CD4-positive, alpha-beta T cell (primary cell): ENCODE measurements at places on chromosomes 3 and 15.

DNA sequence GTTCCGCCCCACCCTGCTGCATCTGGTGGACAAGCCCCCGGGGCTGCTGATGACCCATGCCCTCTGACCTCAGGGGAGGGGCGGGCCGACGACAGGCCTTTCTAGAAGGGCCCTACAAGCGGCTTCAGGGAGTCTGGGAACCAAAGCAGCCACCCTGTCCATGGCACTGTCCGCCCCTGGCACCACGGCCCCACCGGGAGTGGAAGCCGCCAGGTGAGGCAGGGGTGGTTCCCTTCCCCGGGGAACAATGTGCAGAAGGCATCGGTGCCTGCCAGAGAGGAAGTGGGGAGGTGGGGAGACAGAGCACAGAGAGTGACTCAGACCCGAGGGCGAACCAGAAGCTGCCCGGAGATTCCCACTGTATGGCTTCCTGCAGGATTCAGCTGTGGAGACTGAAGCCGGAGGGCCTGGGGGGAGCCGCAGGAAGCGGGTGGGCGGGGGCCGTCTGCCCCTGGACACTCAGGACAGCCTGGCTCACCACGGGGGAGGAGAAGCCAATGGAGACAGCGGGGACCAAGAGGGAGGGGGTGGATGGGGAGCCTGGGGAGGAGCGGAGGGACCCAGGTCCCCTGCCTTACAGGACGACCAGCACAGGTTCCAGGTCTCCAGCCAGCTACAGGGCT, 134.0 kb downstream of the TPRA1 start:
- DNase-seq = no peak

- no peak for DNase-seq
Observed at GRCh38 chr15:40749151-40749630, 5.9 kb downstream of the RMDN3 start.

GRCh38 chr15:48675436-48675835, 29.9 kb upstream of the FBN1 start:
- no peak for DNase-seq

DNA sequence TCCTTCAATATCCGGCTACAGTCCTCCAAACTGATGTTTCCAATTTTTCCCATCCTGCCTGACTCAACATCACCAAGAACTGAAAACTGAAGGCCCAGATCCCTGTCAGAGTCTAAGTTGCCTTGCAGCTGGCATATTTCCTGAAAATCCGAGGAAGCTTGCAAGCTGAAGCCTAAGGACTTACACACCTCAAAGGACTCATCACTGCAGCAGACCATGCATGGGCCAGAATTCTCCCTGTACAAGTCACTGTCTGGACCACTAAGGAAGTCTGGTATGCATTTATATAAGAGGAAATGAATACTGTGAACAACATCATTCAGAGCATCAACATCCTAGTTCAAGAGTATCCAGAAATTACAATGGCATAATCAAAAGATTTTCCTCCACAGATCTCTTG, 548.8 kb upstream of the MDFIC2 start:
- DNase-seq = no peak

DNA sequence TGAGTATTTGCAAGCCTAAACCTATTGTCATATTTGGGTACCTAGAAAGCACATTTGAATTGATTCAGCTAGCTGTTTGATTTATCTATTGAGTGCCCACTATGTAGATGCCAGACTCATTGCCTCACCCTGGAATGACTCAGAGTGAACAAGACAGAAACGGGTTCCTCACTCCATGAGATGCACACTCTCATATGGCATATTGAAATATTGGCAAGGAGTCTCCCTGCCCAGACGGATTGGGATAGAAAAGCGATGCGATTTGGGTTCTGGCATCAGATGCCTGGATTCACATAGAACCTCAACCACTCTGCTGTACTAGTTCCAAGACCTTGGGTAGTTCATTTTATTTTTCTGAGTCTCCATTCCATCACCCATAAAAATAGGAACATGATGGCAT, 22.5 kb downstream of the LRRN1 start:
- DNase-seq = no peak

DNA sequence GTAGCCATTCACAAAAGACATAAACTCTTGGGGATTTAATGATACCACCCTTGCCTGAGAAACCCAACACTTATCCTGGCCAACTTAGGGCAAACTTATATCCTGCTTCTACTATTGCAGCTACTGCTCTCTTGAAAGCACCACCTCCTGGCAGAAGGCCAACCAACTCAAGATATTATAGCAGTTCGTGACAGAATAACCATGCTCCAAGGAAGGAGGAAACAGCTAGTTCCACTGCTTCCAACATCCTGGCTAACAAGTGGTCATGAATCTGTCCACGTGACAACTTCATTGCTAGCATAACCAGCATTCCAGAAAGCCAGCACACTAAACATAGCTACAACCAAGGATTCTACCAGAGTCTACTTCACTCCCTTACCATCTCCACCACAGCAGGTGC, 1037.5 kb downstream of the TBL1XR1 start:
- no peak for DNase-seq

DNA sequence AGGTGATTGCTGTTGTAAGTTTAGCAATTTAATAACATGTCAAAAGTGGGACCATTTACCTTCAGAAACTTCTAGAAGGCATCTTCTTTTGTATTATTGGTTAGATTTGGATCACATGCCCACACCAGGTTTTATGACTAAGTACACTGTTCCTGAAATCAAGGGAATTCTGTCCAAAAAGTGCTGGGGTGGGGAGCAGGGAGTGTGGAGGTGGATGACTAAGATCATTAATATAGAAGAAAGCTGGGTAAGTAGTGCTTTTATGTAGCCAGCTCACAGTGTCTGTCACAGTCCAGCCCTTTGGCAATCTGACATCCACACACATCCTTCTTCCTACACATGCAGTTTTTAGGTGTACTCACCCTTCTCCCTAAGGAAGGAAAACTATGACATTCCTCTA, 120.0 kb downstream of the TMCO5A start:
- DNase-seq = no peak

- DNase-seq = no peak
Observed at GRCh38 chr3:64625381-64625780, 62.4 kb downstream of the ADAMTS9 start.

- no peak for DNase-seq
Observed at GRCh38 chr3:39330824-39331223, 1.3 kb downstream of the CCR8 start.

DNA sequence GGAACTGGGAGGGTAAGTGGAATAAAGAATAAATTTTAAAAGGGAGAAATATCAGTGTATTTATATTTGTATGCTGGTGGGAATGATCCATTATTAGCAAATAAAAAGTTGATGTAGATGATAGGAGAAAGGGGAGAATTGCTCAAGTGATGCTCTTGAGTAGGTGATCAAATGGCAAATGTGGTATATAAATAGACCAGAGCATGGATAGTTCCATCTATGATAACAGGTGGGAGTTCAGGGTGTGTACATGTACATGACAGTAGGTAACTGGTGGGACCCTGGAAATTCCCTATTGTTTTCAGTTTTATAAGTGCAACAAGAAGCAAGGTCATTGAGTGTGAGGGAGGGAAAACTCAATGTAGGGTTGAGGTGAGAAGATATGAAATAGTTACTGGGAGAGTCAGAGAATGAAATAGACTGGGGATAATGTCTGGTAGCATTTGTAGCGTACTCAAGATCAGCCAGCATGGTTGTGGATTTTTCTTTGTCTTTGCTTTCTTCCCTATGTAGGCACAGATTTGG, 31.3 kb upstream of the EBLN2 start:
- no peak for DNase-seq

DNA sequence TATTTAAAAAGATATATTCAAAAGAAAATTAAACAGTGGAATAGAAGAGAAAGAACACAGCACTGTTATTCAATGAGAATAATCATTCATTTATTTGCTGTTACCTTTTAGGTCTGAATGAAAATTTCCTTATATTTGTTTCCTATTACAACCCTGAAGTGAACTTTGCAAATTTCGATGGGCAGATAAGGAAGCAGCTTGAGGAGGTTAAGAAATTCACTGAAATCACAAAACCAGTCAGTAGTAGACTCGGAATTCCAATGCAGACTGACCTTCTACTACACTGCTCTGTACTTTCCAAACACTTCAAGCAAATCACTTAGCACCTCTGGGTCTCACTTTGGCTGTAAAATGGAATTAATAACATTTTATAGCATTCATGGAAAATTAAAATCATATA, 172.0 kb upstream of the TP63 start:
- DNase-seq = no peak

GRCh38 chr3:105401691-105402149, 35.0 kb downstream of the ALCAM start:
- DNase-seq = no peak

DNA sequence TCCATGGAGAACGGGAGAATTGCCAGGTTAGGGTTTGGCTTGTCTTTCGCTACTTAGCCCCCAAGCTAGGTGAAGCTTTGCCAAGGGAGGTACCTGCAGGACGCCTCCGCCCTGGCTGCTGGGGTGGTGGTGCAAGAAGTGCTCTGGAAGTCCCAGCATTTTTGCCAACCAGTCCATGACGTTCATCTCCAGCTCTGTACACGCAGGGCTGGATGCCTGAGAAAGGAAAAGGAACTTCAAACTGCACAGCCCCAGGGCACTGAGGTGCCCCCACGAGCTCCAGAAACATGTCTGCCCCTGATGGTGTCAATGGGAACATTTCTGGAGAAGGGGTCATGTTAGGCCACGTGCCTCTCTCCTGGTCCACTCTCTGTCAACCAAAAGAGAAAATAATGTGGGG, 8.2 kb downstream of the HDC start:
- no peak for DNase-seq

DNA sequence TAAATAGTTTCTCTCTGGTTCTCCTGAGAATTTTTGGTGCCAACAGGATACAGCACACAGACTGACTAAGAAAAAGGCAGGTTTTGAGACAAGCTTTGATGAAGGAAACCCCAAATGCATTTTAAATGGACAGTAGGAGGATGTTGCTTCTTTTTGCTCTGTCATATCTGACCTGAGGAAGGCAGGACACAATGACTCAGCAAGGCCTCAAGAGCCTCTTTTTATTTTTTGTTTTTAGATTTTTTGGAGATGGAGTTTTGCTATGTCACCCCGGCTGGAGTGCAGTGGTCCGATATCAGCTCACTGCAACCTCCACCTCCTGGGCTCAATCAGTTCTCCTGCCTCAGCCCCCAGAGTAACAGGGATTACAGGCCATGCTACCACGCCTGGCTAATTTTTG, 16.9 kb upstream of the KNG1 start:
- DNase-seq = no peak

GRCh38 chr3:115838786-115839185, 215.5 kb downstream of the GAP43 start:
- DNase-seq = no peak
